ENCODE measurements at places on chromosomes 1 and 21. TPM values are rescaled to one million over a fixed set of nuclear protein-coding genes. Genes with fewer than 3 reads are reported as not detected.

DNA sequence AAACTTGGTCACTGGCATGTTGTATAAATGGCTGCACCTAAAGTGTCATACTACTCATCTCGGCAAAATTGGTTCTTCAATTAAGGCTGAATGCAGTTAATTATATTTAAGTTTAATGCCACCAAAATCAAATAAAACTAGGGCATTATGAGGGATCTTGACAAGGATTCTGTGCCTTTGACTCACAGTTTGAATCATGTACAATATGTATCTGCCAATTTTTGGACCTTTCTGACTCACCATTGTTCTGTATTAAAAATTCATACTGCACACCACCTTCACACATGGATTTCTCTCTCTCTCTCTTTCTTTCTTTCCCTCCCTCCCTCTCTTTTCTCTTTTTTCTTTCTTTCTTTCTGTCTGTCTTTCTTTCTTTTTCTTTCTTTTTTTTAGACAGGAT is 14.1 kb upstream of the STXBP3 start:
- no peaks in the 10 kb centered on the region for H3K4me1 ChIP-seq
- no peak overlapping the region for H3K27ac ChIP-seq
- H3K36me3 ChIP-seq: no peaks in the 10 kb centered on the region
- no peak for DNase-seq

DNA sequence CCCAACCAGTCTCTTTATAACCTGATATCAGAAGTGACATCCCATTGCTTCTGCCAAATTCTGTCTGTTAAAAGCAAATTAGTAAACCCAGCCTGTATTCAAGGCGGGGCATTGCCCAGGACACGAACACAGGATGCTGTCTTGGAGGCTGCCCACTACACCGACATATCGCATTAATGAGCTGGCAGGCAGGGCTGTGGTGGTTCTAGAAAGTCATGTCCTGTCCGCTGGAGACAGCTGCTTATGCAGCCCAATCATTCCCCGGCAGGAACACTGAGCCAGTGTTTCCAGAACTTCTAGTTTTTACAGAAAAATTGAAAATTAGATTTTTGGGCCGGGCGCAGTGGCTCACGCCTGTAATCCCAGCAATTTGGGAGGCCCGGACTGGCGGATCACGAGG is 19.3 kb downstream of the C1orf167 start:
- H3K27ac ChIP-seq: no peak overlapping the region
- no peaks in the 10 kb centered on the region for H3K27me3 ChIP-seq
- H3K4me1 ChIP-seq: peaks cover 12% of the 10 kb centered on the region
- no peak for DNase-seq
- H3K36me3 ChIP-seq: no peaks in the 10 kb centered on the region
- no peak overlapping the region for H3K4me3 ChIP-seq

HOOK1 gene
- 16.7 TPM for total RNA-seq

IL22RA1 gene
- not detected for total RNA-seq

- no peak overlapping the region for H3K27ac ChIP-seq
- H3K4me1 ChIP-seq: peaks cover 8% of the 10 kb centered on the region
- no peak for DNase-seq
- no peaks in the 10 kb centered on the region for H3K27me3 ChIP-seq
Measured at GRCh38 chr21:44344541-44345183, 5.5 kb upstream of the CFAP410 start.

DNA sequence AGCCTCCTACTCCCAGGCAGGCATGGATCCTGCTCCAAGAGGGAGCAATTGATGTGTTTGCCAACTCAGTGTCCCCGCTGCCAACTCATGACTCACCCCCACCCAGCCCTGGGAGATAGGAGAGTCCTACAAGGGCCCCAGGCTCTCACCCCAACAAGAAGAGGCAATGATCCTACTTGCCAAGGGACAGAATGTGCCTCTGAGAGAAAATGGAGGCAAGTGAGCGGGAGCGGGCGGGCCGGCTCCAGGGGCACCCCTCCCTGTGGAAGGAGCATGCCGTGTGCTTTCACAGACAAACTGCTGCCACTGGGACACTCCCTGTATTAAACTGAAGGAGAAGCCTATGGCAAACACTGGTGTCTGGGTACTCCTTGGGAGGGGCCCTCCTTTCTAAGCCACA is 16.7 kb downstream of the PKP1 start:
- no peak for DNase-seq
- no peaks in the 10 kb centered on the region for H3K27me3 ChIP-seq
- H3K4me1 ChIP-seq: no peaks in the 10 kb centered on the region
- H3K27ac ChIP-seq: no peak overlapping the region

- H3K36me3 ChIP-seq: no peaks in the 10 kb centered on the region
- DNase-seq: no peak
- no peak overlapping the region for H3K27ac ChIP-seq
- no peaks in the 10 kb centered on the region for H3K27me3 ChIP-seq
Measured at GRCh38 chr1:9341301-9341845, 48.7 kb downstream of the SPSB1 start.

HSD3B1 gene
- not detected for total RNA-seq
